Fibroblast of skin of left biceps (primary cell): ENCODE measurements at places on chromosomes 1 and 21.

- no peak for DNase-seq
Observed at GRCh38 chr1:164017239-164017638, 541.7 kb upstream of the PBX1 start.

GRCh38 chr1:95506736-95507414 lies 272.9 kb downstream of the RWDD3 start:
- DNase-seq, result no peak

- no peak for DNase-seq
Observed at GRCh38 chr1:34822202-34822601, 29.4 kb downstream of the GJA4 start.

- no peak for DNase-seq
Observed at GRCh38 chr21:29146726-29147125, 16.3 kb downstream of the MAP3K7CL start.

DNA sequence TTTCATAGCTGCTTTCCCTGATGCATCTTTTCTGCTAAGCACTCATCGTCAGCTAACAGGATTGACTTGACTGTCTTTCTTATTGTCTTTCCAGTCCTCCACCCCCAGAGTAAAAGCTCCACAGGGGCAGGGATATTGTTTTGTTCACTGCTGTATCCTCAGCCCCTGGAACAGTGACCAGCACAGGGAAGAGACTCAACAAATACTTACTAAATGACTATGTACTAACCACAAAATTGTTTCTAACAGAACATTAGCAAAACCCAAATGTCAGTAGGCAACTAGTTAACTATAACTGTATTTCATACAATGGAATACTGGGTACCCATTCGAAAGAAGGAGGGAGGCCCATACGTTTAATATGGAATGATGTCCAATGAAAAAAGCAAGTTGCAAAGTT lies 53.0 kb downstream of the BCAR3 start:
- DNase-seq, result no peak

- DNase-seq, result no peak
Observed at GRCh38 chr1:208977638-208978256, 605.8 kb upstream of the CAMK1G start.

GRCh38 chr1:116259663-116260062 lies 113.4 kb upstream of the ATP1A1 start:
- DNase-seq, result no peak

- DNase-seq, result no peak
Observed at GRCh38 chr1:37092937-37093336, 58.6 kb upstream of the GRIK3 start.

DNA sequence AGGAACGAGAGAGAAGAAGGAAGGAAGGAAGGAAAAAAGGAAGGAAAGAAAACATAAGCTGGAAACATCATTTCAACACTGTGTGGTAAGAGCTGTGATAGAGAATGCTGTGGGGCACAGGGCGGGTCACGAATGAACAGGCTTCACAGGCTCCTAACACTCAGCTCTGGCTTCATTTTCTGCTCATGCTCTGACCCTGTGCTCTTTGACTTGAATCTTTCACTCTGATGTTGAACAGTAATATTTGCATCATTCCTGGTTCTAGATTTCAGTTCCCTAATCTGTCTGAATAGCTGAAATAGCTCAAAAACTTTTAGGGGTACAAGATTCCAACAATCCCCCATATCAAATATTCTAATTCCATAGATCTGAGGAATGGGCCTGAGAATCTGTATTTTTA lies 207.3 kb downstream of the LHX8 start:
- no peak for DNase-seq

- no peak for DNase-seq
Observed at GRCh38 chr21:19999369-20000272, 998.6 kb upstream of the NCAM2 start.

DNA sequence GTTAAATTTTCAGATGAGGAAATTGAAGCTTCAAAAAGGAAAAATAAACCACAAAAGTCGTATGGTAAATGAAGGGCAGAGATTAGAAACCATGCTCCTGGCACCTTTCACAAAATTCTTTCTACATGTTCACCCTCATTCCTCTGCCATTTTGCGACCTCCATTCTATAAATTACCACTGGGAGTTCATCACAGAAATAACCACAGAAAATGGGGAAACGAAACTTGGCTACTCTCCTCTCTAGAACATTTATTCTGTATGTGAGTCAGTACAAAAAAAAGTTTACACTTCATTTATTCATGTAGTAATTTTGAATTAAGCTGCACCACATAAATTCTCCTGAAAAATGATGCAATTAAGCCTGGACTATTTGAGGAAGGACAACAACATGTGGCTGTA lies 320.9 kb upstream of the C1orf87 start:
- peak; percentile 26 for DNase-seq
